ENCODE measurements at places on chromosomes 12 and 14.

DNA sequence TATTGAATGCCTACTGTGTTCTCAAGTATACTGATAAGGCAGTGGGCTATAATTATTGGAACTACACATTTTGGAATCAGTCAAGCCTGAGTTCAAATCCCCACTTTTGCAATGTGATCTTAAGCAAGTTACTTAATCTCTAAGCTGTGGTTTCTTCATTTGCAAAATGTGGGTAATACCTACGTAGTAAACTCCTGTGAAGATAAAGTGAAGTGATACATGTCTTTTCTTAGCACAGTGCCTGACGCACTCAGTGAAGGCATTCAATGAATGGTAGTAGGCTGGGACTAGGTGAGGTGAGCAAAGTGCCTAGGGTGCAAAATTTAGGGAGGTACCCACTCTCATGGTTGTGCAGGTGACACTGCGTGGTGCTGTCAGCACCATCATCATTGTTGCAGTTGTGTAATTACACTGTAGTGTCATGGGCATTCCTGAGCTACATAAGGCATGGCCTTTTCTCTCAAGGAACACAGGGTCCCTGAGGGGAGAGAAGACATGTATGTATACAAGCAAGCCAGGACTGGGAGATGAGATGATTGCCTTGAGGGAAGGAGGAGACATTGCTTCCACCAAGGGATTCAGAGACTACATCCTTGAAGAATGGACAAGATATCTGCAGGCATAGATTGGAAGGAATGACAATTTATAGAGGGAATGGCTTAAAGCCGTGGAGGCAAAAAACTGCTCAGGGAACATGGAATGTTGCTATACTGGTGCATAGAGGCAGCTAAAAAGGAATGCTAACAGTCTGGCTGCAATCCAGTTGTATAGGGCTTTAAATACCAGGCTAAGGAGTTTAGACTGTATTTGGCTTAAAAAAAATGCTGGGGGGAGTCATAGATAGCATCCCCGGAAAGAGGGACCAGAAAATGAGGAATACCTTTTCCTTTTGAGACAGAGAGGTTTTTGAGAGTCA lies 129.2 kb upstream of the ARHGAP5 start:
- no peak for DNase-seq

GRCh38 chr12:52527121-52527800 lies 7.1 kb upstream of the KRT5 start:
- no peak for DNase-seq

GRCh38 chr14:73761618-73762355 lies 47.6 kb upstream of the PNMA1 start:
- no peak for DNase-seq

DNA sequence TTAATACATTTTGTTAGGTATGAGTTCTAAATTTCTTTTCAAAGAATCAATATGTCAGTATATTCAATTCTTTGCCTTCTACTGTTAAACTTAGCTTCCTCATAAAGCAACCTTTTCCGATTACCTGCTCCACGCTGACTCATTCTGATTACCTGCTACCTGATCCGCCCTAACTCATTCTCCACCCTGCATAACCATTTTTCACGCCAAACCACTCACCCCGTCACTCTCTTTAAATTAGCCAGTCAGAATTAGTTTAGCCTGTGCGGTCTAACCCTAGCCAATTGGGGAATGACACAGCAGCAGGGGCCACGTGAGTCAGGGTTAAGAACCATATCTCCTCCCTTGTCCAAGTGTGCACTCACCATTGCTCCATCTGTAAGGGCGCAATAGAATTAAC lies 72.2 kb upstream of the FICD start:
- no peak for DNase-seq

Data from activated T-cell treated with anti-CD3 and anti-CD28 coated beads for 4 hours (primary cell).